Activated CD8-positive, alpha-beta T cell treated with anti-CD3 and anti-CD28 coated beads for 36 hours (primary cell): ENCODE measurements at places on chromosomes 16 and 17. TPM values are rescaled to one million over a fixed set of nuclear protein-coding genes. Genes with fewer than 3 reads are reported as not detected.

- no peak overlapping the region for H3K4me3 ChIP-seq
- DNase-seq, result no peak
- H3K27me3 ChIP-seq, result peaks cover 20% of the 10 kb centered on the region
- no peak overlapping the region for H3K27ac ChIP-seq
- H3K4me1 ChIP-seq, result no peaks in the 10 kb centered on the region
Observed at GRCh38 chr16:2364638-2365210, 24.2 kb upstream of the ABCA3 start.

Gene KRTAP4-8
- not detected for total RNA-seq

DNA sequence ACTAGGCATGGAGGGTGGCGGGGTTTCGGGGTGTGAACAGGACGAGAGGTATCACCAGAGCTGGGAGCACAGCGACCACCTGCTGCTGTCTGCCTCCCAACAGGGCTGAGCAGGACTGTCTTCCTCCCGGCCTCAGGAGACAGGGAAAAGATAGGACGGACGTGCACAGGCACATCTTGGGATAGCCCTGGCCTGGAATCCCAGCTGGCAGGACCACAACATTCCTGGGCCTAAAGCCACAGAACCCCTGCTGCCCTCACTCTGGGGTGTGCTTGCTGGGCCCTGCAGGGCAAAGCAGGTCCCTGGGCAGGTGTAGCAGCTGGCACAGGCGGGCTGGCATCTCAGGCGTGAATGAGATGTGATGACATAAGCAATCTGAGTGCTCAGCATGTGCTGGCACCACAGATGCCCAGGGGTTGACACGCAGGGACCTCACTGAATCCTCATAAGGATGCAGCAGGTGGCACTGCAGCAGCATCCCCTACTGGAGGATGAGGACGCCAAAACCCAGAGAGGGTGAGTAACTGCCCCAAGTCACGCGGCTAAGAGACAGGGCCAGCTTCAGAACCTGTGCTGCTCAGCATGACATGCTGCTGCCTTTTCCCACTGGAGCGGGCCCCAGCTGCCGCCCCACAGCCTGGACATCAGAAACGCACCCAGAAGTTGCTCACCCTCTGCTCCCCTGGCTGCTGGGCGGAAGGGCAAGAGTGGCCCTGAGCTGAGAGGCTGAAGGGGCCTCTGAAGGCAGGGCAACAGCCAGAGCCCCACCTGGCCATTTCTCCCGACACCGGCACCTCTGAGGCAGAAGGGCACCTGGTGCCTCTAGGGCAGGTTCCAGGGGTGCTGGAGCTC is 7.1 kb downstream of the CORO7 start:
- H3K4me3 ChIP-seq, result no peak overlapping the region
- DNase-seq, result peak; percentile 24
- peaks cover 20% of the 10 kb centered on the region for H3K36me3 ChIP-seq
- H3K27me3 ChIP-seq, result no peaks in the 10 kb centered on the region
- H3K27ac ChIP-seq, result no peak overlapping the region

DNA sequence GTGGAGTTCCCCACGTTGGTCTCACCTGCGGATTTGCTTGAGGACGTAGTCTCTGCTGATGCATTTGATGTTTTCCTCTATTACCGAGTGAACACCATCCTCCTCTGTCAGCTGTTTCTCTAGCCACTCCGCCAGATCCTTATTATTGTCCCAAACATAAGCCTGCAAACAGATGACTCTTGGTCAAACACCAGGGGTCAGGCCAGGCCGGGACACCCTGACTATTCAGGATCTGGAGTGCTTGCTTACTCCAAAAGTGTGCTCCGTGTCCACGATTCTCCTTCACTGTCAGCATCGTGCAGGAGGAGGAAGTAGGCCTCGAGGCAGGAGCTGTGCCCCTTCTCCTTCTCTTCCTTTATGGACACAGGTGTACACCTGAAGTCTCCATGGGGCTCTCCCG is 140.2 kb downstream of the AATF start:
- no peak for DNase-seq
- no peak overlapping the region for H3K4me3 ChIP-seq
- peaks cover 48% of the 10 kb centered on the region for H3K36me3 ChIP-seq
- H3K4me1 ChIP-seq, result peaks cover 35% of the 10 kb centered on the region
- H3K27me3 ChIP-seq, result no peaks in the 10 kb centered on the region

Gene MARVELD3
- not detected for total RNA-seq

Gene KDM6B
- total RNA-seq, result 49.2 TPM

- H3K27ac ChIP-seq, result no peak overlapping the region
- H3K4me1 ChIP-seq, result peaks cover 5% of the 10 kb centered on the region
- no peaks in the 10 kb centered on the region for H3K36me3 ChIP-seq
- H3K4me3 ChIP-seq, result no peak overlapping the region
Observed at GRCh38 chr17:44773140-44773539, 14.4 kb downstream of the ADAM11 start.

DNA sequence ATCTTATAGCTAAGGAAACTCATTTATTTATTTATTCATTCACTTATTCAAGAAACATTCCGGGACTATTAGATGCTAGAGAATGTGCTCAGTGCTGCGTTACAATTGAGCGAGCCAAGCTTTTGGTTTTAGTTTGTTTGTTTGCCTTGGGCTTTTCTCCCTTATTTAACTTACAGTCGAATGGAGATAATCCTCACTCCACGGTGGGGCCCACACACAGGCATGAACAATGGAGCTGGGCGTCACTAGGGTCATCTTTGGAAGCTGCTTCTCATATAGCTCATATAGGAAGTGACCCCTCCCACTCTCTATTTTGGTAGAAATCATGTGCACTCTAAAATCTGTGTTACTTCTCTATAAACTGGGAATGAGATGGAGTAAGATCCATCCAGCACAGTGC is 210.0 kb downstream of the TMEM114 start:
- H3K27ac ChIP-seq, result no peak overlapping the region
- no peaks in the 10 kb centered on the region for H3K4me1 ChIP-seq
- DNase-seq, result no peak
- no peaks in the 10 kb centered on the region for H3K27me3 ChIP-seq
- no peaks in the 10 kb centered on the region for H3K36me3 ChIP-seq
- no peak overlapping the region for H3K4me3 ChIP-seq

Gene TMEM100
- total RNA-seq, result not detected

- DNase-seq, result peak; percentile 84
- no peak overlapping the region for H3K27ac ChIP-seq
- H3K4me3 ChIP-seq, result no peak overlapping the region
- H3K27me3 ChIP-seq, result no peaks in the 10 kb centered on the region
Observed at GRCh38 chr17:57833179-57833939, 16.5 kb downstream of the MRPS23 start.

DNA sequence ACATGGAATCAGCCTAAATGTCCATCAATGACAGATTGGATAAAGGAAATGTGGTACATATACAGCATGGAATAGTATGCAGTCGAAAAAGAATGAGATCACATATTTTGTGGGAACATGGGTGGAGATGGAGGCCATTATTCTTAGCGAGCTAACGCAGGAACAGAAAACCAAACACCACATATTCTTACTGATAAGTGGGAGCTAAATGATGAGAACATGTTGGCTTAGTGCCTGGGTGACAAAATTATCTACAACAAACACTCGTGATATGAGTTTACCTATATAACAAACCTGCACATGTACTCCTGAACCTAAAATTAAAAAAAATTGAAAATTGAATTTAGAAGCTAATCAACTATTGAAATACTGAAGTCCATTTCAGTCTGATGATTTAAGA is 6.1 kb downstream of the ANKS4B start:
- no peak overlapping the region for H3K27ac ChIP-seq
- no peak overlapping the region for H3K4me3 ChIP-seq
- no peak for DNase-seq
- H3K4me1 ChIP-seq, result no peaks in the 10 kb centered on the region
- no peaks in the 10 kb centered on the region for H3K36me3 ChIP-seq
- H3K27me3 ChIP-seq, result peaks cover 8% of the 10 kb centered on the region

DNA sequence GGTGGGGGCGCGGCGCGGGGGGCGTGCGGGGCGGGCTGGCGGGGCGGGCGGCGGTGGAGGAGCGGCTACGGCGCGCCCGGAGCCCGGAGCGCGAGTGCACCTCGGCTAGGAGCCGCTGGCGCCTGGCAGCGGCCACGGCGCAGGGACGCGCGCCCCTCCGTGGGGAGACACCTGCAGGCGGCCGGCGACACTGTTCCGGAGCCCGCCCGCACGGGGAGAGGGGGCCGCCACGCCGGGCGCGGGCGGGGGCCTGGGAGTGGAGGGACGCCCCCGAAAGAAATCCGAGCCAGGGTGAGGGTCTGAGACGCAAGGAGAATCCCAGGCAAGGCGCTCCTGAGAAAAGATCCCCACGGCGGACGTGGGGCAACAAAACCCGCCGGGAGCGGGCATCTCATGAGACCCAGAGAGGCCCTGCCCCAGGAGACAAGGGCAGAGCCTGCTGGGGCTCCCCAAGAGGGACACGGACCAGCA is at the start of gene GSG1L:
Gene GSG1L (minus strand): TSS at position 124 of the 471 bp plus-strand sequence. CDS start 290 bp downstream, outside the sequence.
- DNase-seq, result no peak
- H3K27ac ChIP-seq, result no peak within 1 kb of the TSS
- H3K36me3 ChIP-seq, result no peaks in the 10 kb centered on the region

Gene TMEM204
- total RNA-seq, result 14.3 TPM

Gene PKMYT1
- 121 TPM for total RNA-seq

Gene TBC1D3C
- not detected for total RNA-seq

DNA sequence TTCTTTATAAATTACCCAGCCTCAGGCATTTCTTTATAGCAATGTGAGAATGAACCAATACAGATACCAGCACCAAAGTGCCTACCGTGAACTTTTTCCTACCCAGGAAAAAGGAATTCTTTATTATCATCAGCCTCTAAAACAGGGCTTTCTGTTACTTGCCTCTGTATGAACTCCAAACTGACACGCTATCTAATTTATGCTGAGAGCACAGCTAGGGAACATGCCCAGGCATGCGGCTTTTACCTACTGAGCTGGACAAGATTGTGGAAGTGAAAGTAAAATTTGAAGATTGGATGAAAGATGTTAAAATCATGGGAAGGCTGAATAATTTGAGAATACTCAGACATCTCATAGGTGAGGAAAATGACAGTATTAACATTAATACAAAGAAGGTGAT is 24.4 kb upstream of the ADCY9 start:
- no peaks in the 10 kb centered on the region for H3K36me3 ChIP-seq
- H3K27me3 ChIP-seq, result peaks cover 7% of the 10 kb centered on the region
- no peak for DNase-seq
- H3K27ac ChIP-seq, result peak overlapping the region; percentile 16
- H3K4me1 ChIP-seq, result peaks cover 4% of the 10 kb centered on the region
- H3K4me3 ChIP-seq, result no peak overlapping the region

Gene SLC43A2
- 5.6 TPM for total RNA-seq

Gene LRRC75A
- total RNA-seq, result 1.8 TPM

Gene GPR142
- total RNA-seq, result not detected

DNA sequence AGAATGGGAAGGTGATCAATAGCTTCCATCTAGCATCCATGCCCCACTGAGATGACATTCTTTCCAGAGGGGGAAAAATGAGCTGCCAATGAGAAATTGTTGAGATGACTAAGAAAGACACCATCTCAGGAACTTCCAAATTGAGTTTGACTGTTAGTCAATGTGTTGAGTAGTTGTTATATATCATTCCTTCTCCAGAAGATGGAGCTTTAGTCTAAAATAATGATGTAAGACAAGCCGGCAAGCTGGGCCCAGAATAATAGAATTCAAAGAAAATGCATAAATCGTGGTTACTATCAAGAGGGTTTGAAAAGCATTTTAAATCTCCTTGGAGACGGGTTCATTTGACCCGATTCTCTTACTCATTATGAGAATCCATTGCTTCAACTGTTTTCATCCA is 71.0 kb upstream of the ATF7IP2 start:
- DNase-seq, result peak; percentile 16
- H3K4me3 ChIP-seq, result no peak overlapping the region
- H3K4me1 ChIP-seq, result peaks cover 12% of the 10 kb centered on the region
- no peak overlapping the region for H3K27ac ChIP-seq
